ENCODE measurements at places on chromosomes 5 and 9. TPM values are rescaled to one million over a fixed set of nuclear protein-coding genes. Genes with fewer than 3 reads are reported as not detected.

OR1Q1 gene
- total RNA-seq: not detected

BAAT gene
- total RNA-seq: 0.55 TPM

GRCh38 chr5:71767661-71768060 lies 48.6 kb downstream of the CARTPT start:
- H3K27ac ChIP-seq: no peak overlapping the region
- DNase-seq: no peak
- H3K36me3 ChIP-seq: no peaks in the 10 kb centered on the region
- no peaks in the 10 kb centered on the region for H3K27me3 ChIP-seq

GRCh38 chr9:87862536-87863268 lies 20.0 kb upstream of the SPATA31E1 start:
- H3K27ac ChIP-seq: no peak overlapping the region
- H3K4me1 ChIP-seq: no peaks in the 10 kb centered on the region
- H3K4me3 ChIP-seq: no peak overlapping the region
- DNase-seq: no peak

GRCh38 chr9:96540106-96540505 lies 79.5 kb downstream of the CDC14B start:
- peaks cover 56% of the 10 kb centered on the region for H3K36me3 ChIP-seq
- H3K4me1 ChIP-seq: no peaks in the 10 kb centered on the region
- DNase-seq: no peak

DNA sequence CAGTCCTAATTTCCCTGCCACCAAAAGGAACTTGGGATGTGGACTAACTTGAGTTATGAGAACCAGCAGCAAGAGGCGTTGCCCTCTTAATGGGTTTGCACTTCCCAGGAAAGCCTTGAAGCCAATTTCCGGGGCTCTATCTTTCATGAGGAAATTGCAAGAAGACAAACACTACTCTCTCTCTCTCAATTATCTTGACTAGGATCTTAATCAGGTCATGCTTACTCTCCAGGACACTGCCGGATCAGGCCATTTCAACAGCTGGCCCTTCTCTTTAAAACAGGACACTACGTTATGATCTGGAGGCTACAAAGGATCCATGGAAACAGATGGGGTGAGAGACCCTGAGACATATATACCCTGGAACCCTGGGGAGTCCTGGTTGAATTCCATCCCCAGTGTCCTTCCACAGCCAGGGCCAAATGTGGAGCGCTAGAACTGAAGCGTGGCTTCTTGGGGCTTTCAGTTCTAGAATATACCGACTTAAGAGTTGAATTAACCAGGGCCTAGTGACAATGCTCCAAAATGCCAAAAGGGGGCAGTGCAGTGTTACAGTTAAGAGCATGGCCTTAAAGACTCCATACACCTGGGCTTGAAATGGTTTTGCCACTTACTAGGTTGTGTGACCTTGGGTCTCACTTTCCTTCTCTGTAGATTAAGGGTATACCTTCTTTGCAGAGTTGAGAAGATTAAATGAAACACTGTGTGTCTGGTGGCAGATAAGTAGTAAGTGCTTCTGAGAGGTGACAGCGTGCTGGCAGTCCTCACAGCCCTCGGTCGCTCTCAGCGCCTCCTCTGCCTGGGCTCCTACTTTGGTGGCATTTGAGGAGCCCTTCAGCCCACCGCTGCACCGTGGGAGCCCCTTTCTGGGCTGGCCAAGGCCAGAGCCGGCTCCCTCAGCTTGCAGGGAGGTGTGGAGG lies 21.1 kb downstream of the FAM219A start:
- H3K36me3 ChIP-seq: no peaks in the 10 kb centered on the region
- H3K27ac ChIP-seq: no peak overlapping the region
- no peaks in the 10 kb centered on the region for H3K27me3 ChIP-seq

- H3K4me3 ChIP-seq: no peak overlapping the region
- DNase-seq: no peak
- no peak overlapping the region for H3K27ac ChIP-seq
- no peaks in the 10 kb centered on the region for H3K36me3 ChIP-seq
- H3K27me3 ChIP-seq: no peaks in the 10 kb centered on the region
Measured at GRCh38 chr5:114223866-114224265, 138.0 kb upstream of the KCNN2 start.

GRCh38 chr9:136784997-136785361 lies 6.2 kb upstream of the TMEM141 start:
- no peak for DNase-seq
- H3K36me3 ChIP-seq: no peaks in the 10 kb centered on the region

GRCh38 chr9:108696156-108696555 lies 159.6 kb downstream of the ACTL7B start:
- no peak overlapping the region for H3K27ac ChIP-seq
- H3K4me3 ChIP-seq: no peak overlapping the region
- no peak for DNase-seq
- H3K27me3 ChIP-seq: no peaks in the 10 kb centered on the region
- no peaks in the 10 kb centered on the region for H3K36me3 ChIP-seq

DNA sequence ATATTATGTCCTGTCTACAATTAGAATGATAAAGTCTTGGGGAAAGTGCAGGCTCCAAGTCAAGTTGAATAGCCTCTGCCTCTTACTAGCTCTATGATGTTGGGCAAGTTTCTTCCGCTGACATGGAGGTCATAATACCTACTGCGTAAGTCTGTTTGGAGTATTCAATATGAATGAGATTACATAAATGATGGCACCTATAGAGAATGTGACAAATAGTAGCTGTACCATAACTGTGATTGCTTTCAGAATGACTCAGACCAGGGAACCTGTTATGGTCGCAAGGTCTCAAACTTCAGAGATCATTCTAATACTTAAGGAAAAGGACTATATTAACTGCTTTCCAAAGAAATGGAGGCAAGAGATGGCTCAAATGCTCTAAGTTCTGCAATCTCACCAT lies 94.0 kb upstream of the ABCA1 start:
- H3K36me3 ChIP-seq: no peaks in the 10 kb centered on the region
- H3K27me3 ChIP-seq: no peaks in the 10 kb centered on the region

- no peaks in the 10 kb centered on the region for H3K36me3 ChIP-seq
- H3K4me3 ChIP-seq: no peak overlapping the region
- no peak overlapping the region for H3K27ac ChIP-seq
- peak; percentile 75 for DNase-seq
- no peaks in the 10 kb centered on the region for H3K27me3 ChIP-seq
Measured at GRCh38 chr5:143657647-143658285, 154.2 kb upstream of the HMHB1 start.

Data from stomach (tissue), 19 donors.